ENCODE measurements at places on chromosomes 6 and 20.

DNA sequence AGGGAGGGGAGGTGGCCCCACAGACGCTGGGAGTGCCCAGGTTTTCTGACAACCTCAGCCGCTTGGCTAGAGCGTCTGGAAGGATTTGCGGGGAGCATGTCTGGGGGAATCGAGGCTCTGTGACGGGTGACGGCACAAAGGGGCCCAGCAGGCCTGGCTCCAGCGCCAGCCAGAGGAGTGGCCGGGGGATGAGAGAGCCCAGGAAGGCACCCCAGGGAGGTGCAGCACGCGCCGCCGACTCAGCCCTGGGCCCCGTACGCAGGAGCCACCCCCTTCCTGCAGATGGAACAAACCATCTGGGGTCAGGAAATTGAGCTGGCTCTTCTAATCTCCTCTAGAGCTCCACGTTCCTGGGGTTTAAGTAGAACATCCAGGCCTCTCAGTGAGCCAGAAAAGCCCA lies 5.9 kb upstream of the SLCO4A1 start:
- no peak for DNase-seq

DNA sequence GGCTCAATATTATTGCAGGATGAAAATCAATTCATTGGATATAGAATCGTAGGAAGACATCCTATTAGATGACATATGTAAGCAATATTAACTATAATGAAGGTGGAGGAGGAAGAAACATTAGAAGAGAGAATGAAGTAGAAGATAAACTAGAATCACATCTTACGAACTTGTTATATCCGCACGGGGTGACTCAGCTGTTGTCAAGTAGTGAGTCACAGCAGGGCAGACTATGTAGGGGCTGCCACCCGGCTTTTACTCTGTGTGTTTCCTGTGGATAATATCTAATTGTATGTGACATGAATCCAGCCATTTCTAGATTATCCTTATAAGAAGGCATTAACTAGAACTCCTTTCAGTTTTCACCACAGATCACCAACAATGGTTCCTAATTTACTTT lies 520.2 kb downstream of the DOK5 start:
- DNase-seq = no peak

- DNase-seq = no peak
Observed at GRCh38 chr6:88050140-88050818, 2.6 kb downstream of the SPACA1 start.

- DNase-seq = no peak
Observed at GRCh38 chr6:109096208-109096607, 901 bp downstream of the CEP57L1 start.

- no peak for DNase-seq
Observed at GRCh38 chr20:20793591-20793990, 81.1 kb upstream of the RALGAPA2 start.

DNA sequence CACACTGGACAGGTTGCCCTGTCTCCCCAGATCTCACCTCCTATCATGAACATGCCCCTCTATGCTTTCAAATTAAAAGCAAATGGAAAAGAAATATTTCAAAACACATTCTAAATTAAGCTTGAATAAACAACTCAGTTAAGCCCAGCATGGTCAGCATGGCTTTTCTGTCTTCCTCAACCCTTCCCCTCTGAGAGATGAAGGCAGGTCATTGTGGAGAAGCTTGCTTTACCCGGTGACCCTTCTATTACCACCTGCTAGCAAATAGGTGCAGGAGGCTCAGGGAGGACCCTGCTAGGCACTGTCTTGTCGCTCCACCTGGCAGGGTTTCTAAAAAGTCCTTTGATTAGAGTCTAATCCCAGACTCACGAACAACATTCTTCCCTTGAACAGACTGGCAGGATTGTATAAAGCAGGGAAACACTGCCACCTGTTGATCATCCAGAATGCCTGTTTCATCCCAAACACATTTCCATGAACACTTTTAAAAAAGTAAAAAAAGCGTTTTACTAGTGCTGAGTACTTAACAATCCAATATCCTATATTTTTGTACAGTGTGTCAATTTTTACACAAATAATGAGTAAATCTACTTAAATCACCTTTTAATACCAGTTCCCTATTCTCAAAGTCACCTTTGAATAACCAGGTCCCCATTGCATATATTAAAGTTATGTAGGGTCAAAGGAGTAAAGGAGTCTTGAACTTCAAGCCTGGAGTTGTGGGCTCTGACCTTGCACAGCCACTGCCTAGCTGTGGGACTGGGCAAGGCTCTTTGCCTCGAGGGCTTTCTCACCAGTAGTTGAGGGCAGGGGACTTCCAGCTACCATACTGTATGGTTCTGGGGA lies 75.5 kb downstream of the GPR6 start:
- peak; percentile 82 for DNase-seq

DNA sequence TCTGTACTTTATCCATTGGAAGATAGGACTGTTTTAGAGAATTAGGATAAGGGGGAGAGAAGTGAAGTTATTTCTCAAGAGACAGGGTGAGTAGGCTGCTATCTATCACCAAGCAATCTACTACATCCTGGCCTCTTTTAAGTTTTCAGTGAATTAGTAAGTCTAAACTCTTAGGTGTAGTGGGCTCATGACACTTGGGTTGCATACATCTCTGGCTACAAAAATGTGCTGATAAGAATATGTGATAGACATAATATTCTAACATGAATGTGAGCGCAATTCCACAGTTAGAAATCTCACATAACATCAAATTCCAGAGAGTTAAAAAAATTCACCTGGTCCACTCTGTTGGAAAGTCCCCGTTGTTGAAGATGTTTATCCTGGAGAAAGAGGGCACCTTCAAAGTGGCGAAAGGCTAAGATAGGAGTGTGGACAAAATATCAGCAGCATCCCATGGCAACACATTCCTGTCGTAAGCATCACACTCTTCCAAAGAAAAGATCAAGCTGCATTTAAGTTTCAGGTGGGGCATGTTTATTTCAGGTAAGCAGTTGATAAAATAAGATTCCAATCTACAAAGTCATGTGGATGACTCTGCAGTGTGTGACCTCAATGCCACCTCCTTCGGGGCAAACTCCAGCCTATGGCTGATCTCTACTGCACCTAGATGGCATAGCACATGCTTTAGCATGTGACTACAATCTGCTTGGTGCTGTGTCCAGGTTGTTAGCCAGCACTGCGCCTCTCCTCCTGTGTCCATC lies 111.7 kb upstream of the NEDD9 start:
- no peak for DNase-seq

- no peak for DNase-seq
Observed at GRCh38 chr6:86412057-86412456, 525.3 kb upstream of the HTR1E start.

- no peak for DNase-seq
Observed at GRCh38 chr6:53504512-53504911, 40.4 kb downstream of the GCLC start.

DNA sequence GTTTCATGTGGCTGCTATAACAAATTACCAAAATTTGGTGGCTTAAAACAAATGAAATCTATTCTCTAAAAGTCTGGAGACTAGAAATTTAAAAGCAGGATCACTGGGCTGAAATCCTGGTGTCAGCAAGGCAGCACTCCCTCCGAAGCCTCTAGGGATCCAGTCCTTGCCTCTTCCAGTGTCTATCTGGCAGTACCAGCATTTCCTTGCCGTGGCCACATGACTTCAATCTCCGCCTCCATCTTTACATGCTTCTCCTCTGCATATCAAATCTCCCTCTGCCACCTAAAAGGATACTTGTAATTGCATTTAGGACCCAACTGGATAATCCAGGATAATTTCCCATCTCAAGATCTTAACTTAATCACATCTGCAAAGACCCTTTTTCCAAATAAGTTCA lies 30.2 kb downstream of the ARHGAP18 start:
- no peak for DNase-seq

DNA sequence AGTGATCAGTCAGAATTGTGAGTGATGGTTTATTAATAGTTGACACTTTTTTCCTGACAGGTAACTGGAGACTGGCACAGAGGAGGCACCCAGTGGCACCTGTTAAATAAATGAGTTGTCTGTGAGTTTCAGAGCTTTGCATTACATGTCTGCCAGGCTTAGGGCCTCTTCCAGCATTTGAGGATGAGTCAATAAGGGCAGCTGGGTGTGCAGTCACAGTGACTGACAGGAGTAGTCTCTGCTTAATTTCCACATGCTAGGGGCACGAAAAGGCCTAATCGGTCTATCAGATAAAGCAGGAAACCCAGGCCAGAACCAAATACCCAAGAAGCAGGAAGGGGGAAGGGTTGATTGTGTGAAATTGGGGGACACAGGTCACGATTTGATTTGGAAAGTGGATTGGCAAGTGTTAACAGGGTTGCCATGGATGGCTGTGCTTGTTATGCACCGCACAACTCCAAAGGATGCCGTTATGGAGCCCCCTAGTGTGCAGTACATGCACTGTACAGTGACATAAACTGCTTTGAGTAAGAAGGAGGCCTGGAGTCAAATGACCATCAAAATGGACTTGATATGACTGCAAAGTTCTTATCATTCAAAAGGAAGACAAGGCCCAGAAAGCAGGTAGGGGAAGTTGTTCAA lies 111.9 kb upstream of the GGTLC1 start:
- peak; percentile 80 for DNase-seq

DNA sequence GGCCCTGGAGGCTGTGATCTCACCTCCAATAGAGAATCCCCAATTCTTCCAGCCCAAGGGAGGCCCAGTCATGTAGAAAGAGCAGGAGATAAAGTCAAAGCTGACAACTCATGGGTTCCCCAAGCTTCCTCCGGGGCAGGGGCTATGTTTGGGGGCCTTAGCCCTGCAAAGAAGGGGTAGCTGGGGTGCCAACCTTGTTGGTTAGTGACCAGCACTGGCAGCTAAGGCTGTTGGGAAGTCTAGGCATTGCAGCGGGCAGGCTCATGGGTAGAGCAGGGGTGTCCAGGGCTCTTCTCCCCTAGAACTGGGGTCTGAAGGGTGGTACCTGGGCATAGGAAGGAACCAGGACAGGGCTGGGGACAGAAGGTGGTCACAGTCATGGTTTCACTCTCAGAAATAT lies 36.4 kb downstream of the TGM2 start:
- no peak for DNase-seq

DNA sequence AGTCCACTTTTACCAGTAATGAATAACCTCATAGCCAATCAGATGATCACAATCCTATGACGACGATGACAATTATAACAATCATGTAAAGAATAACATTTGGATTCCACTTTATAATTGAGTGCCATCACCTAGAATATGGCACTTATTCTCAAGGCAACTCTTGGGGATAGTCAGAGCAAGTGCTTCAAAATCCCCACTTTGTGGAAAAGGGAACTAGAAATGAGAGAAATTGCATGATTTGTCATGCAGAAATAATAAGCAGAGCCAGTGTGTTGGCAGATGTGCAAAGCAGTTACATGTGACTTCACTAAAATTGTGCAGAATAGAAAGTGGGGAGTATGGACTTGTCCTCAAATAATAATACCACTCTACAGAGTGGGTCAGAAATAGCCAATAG lies 41.3 kb downstream of the FRK start:
- no peak for DNase-seq

DNA sequence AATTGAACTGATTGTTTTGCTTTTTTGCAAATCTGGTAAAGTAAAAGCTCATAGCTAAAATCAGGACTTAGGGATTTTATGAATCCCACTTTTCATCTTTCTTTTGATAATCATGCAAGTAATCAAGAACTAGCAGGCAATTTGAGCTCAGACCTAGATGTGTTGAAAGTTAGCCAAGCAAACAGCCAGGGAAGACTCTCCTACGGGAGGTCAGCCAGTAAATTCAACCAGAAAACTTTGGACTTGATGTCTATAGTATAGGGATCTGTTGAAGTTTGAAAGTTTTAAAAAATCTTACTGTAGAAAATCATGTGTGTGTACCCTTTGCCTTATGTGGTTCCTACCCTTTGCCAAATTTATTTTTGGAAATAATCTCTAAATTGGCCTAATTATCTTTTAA lies 95.0 kb upstream of the TPD52L1 start:
- no peak for DNase-seq

- no peak for DNase-seq
Observed at GRCh38 chr20:5886788-5887187, 63.5 kb downstream of the TRMT6 start.

DNA sequence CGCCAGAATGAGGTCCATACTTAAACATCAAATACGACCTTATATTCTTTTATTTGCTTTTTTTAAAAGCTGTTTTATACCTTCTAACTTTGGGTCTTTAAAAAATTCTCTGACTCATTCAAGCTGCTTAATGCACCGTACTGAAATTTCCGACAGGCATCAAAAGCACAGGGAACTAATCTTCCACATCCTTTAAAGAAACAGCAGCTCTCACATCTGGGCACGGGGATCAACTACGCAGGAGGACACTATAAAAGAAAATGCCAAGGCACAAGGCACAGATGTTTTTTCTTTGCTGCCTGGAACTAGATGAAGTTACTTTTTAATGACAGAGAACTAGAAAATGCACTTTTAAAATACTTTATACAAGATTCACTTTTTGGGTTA lies 112.4 kb upstream of the ARG1 start:
- peak; percentile 56 for DNase-seq

GRCh38 chr6:56259234-56260077 lies 12.1 kb upstream of the COL21A1 start:
- no peak for DNase-seq

- DNase-seq = peak; percentile 59
Observed at GRCh38 chr20:62365814-62366369, 1.2 kb downstream of the LAMA5 start.

DNA sequence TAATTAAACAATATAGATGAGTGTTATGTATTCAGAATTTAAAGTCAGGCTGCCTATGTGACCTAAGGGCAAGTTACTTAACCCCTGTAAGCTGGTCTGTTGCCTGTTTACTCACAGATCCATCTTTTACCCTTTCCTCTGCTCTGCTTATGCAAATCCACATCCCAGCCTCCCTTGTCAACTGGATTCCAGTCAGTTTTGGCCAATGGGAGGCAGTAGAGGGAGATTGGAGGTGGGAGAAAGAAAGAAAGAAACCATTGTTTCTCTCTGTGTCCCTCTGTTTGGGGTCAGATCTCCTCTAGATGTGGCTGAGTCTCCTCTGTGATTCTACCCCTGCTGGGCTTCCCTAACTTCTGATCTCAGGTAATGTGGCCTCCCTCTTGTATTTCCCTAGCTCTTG lies 266.8 kb upstream of the PLN start:
- peak; percentile 42 for DNase-seq

DNA sequence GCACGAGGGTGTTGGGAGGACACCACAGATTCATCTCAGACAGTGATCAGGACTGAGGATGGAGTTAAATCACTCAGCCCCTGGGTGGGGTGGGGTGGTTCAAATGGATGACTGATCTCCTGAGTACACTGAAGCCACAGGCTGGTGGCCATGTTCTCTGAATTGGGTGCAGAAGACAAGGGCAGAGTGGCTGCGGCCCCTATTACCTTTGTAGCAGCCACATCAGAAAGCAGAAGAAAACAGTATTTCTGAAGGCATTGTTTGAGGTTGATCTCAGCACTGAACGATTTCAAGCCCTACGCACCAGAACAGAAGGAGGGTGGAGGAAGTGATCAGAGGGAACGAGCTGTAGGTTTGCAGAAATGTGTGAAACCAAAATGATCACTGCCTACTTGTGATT lies 71.6 kb downstream of the SH3BGRL2 start:
- DNase-seq = no peak
